ENCODE measurements at places on chromosomes 3 and 15.

DNA sequence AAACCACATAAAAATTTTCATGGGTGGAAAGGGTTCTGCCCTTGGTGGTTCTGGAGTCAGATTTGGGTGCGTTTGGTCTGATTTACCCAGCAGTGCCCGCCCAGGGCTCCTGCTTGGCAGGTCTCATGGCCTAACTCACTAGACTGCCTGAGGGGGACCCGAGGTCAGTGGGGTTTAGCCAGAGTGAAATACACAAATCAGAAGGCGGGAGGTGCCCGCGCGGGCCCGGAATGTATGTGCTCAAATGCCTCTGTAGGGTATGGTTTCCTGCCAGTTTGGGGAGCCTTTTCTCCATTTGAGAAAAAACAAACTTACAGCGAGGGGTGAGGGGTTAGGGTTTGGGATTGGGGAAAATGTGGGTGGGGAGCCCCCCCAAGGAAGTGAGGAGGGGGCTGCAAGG lies 70.9 kb upstream of the POLG start:
- no peak for DNase-seq

GRCh38 chr3:106088304-106088703 lies 219.5 kb upstream of the CBLB start:
- DNase-seq = no peak

GRCh38 chr15:42217568-42217967 lies 9.5 kb upstream of the VPS39 start:
- DNase-seq = no peak

DNA sequence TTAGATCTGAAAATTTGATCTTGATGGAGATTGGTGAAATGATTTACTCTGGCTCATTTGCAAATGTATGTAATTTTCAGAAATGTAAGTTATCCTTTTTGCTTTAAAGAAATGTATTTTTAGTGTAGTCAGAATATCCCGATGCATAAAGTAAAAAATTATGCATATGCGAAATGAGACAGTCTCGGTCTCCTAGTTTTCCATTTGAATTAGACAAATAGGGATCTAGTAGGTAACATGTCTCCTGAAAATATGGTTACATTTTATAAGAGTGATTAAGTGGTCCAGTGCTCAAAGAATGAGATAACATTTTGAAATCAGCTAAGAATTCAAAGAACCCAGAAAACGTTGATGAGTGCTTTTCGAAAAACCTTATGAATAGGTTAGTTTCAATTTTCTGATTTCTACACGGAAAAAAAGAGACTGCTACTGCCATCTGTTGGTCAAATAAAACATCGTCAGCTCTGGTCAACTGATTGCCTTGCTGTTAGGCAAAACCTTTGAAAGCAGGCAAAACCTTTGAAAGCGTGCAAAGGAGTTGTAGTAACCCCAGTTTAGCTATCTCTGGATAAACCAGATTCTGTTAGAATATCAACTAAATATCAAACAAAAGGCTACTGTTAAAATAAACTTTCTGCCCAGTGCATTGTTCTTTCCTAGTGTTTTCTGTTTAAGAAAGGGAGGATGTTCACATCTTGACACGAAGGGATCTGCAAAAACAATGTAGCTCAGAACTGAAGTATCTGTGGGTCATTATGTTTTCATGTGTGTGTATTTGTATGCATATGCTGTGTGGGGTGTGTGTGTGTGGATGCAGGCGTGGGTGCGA lies 59.3 kb upstream of the CHMP2B start:
- peak; percentile 55 for DNase-seq

GRCh38 chr15:74763416-74763815 lies 14.8 kb downstream of the CYP1A2 start:
- DNase-seq = no peak

- no peak for DNase-seq
Measured at GRCh38 chr3:191373327-191373726, 43.0 kb upstream of the UTS2B start.

DNA sequence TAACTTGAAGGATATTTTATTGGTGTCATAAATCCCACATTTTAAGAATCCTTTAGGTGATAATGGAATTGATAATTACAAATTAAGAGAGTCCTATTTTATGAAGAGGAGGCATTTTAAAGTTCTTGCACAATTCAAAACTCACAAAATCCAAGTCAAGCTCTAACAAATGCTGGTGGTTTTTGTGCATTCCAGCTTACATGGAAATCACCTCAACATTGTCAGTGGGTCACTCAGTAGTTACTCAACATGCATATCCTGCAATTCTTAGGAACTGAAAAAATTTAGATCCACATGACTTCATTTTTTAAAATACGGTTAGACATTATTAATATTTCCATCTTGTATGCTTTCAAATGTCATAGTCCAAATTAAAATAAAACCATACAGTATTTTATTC lies 487.2 kb downstream of the CNTN3 start:
- no peak for DNase-seq

GRCh38 chr3:106635271-106635670 lies 742.0 kb upstream of the CCDC54 start:
- no peak for DNase-seq

GRCh38 chr3:63921741-63922482 lies 9.7 kb upstream of the SCAANT1 start:
- DNase-seq = no peak
